ENCODE measurements at places on chromosomes 11 and 22. TPM values are rescaled to one million over a fixed set of nuclear protein-coding genes. Genes with fewer than 3 reads are reported as not detected.
A peak's percentile ranks its signal among the peaks of the same experiment; 100 is the strongest.

- DNase-seq = no peak
These were observed 752.7 kb downstream of the METTL15 start for GRCh38 chr11:28860893-28861292.

DNA sequence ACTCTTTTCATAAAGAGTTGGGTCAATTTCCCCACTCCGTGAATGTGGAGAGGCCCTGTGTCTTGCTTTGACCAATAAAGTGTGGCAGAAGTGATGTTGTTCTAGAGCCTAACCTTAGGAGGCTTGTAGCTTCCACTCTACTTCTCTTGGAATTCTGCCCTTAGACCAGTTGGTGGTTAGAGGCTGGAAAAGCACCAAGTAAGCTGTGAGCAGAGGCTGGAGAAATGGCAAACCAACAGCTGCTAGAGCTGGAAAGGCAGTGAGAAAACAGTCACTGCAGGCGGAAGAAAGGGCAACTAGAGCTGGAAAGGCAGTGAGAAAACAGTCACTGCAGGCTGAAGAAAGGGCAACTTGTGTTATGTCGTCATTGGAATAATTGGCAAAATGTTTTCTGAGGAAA, 29.8 kb upstream of the MSANTD2 start:
- DNase-seq = no peak

Gene APOL4
- 4.3 TPM for total RNA-seq

DNA sequence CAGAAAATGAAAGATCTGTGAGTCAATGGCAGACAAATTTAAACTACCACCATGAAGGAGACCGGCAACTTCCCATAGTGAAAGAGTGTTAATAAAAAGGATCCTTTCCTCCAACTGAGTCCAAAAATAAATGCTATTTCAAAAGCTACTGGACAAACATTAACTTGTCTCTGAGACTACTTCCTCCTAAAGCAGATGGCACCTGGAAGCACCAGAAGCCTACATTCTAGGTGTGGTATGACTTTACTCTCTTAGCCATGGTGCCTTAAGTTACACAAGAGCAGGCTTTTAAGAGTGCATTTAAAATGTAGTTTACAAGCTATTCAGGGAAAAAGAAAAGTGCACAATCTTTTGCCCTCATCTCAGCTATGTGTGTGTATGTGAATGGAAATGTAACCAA, 2.5 kb downstream of the ARHGAP32 start:
- DNase-seq = peak; percentile 1

GRCh38 chr11:122103321-122103720, 12.7 kb downstream of the BLID start:
- no peak for DNase-seq

DNA sequence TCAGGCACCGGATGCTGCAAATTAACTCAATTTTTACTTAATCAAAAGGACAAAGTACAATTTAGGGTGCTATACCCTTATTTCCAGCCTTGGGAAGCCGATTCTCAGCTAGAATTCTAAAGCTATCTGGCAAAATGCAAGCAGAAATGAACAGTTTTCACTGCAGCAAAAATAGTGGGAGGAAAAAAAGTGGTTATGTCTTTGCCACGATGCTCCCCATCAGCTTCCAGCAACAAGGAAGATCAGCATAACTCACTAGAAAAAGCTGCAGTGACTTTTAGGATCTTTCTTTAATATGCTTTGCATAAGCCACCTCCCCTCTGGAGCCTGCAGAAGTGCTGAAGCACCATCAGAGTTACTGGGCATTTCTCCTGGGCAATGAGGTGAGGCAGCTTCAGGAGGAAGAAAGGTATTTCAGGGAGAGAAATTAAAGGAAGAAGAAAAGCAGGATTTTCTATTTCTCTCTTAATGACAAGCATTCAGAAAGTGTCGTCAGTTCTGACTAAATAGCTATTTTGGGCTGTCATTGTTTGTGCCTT, 702.9 kb downstream of the DLG2 start:
- no peak for DNase-seq

- DNase-seq = no peak
These were observed 19.7 kb downstream of the ISX start for GRCh38 chr22:35085621-35086020.

Gene CRYBB2
- total RNA-seq = not detected

DNA sequence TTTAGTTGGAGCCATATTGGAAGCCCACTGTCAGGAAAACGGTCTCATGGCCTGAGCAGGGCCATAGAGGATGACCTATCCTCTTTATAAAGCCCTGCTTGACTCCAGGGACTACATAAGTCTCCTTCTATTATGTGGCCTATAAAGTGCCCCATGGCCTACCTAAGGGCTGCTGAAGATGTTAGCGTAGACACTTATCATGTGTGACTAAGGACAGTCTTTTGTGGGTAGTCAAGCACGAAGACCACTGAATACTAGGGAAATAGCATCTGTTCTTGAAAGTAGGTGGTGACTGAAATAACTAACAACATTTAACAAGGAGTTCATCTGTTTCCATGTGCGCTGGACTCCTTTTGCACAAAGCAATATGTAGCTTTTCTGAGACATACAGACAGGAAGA, 117.1 kb downstream of the SWAP70 start:
- DNase-seq = no peak

GRCh38 chr11:108838102-108838791, 173.4 kb downstream of the DDX10 start:
- DNase-seq = no peak

- peak; percentile 37 for DNase-seq
These were observed 10.2 kb downstream of the PACS1 start for GRCh38 chr11:66080055-66080817.

Gene PATE3
- not detected for total RNA-seq

- no peak for DNase-seq
These were observed 826.5 kb downstream of the KCNA4 start for GRCh38 chr11:29190313-29190712.

GRCh38 chr22:44332946-44333345, 20.2 kb upstream of the SHISAL1 start:
- no peak for DNase-seq

GRCh38 chr11:20158597-20159257, 1.5 kb downstream of the DBX1 start:
- peak; percentile 38 for DNase-seq

DNA sequence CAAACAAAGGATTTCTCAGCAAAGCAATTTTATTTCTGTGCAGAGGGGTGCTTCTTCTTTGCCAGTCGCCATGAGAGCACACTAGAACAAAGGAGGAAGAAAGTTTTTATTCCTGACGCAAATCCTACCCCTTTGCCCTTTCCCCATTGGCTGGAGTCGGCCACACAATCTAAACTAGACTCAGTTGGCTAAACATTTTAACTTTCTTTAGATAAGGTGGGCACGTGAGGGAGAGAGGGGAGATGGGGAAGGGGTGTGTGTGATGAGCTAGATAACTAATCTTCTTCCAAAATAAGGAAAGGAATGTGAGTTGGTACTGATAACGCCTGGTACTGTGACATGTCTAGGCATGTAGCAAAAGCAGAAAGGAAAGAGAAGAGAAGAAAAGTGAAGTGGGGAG, 626 bp downstream of the TRIM22 start:
- no peak for DNase-seq
